ENCODE measurements at places on chromosomes 5 and 9.
A peak's percentile ranks its signal among the peaks of the same experiment; 100 is the strongest.

- DNase-seq, result no peak
Observed at GRCh38 chr9:36110434-36110833, 26.1 kb upstream of the GLIPR2 start.

DNA sequence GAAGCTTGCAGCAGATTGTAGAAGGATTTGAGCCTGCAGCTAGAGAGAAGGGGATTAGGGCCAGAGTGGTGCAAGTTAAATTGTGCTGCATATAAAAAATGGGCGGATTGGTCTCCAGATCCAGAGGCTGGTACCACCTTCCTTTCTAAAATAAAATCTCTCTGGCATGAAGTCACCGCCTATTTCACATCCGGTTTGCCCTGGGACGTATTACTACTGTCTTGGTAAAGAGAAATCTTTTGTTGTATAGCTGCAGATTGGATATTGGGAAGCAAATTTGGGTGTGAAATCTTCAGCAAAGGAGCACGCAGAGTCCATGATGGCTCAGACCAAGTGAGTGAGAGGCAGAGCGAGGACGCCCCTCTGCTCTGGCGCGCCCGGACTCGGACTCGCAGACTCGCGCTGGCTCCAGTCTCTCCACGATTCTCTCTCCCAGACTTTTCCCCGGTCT lies at the start of gene GABRA1:
GABRA1 (plus strand) TSS at position 180 of the 451 bp plus-strand sequence. CDS start 2,691 bp downstream, outside the sequence.
- DNase-seq, result no peak

- no peak for DNase-seq
Observed at GRCh38 chr5:3980156-3980555, 384.5 kb downstream of the IRX1 start.

- no peak for DNase-seq
Observed at GRCh38 chr5:45225571-45226031, 416.9 kb downstream of the MRPS30 start.

GRCh38 chr9:130213911-130214761 lies 41.9 kb downstream of the NCS1 start:
- peak; percentile 60 for DNase-seq

DNA sequence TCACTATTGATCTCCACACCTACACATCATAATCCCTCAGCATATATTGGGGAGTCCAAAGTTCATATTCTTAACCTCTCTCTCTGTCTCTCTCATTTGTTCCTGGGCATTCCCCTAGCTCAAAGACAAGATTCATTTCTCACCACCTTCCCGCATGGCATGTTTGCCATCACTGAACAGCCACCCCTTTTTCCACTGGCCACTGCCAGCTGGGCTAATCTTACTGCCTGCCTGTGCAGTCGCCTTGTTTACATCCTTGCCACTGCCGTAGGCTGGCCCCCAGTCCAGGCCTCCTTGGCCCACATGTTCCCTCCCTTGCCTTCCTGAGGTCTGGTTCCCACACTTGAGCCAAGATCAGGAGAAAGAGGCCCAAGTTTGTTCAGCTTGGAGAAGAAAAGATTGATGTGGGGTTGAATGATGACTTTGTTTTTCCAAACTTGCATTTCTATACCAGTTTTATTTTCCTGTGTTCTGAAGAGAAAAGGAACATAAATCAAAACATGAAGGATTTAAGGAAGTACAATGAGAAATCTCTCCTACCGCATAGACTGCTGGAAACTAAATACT lies 80.2 kb downstream of the PLAC8L1 start:
- no peak for DNase-seq

DNA sequence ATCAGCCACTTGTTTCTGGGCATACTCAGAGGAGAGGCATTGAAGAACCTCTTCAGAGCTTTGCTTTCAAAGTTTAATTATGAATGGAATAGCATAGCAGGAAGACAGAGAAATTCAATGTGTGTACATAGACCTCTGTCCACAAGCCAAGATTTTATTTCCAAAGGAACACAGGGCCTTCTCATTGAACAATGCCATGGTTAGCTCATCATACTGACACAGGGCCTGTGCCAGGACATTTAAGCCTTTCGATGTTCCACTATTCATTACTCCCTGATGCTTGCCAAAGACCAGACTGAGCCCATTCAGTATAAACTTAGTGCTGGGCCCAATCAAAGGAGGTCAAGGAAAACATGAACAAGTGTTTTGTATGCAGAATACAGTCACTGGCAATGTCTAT lies 280.8 kb downstream of the FBXL17 start:
- no peak for DNase-seq

DNA sequence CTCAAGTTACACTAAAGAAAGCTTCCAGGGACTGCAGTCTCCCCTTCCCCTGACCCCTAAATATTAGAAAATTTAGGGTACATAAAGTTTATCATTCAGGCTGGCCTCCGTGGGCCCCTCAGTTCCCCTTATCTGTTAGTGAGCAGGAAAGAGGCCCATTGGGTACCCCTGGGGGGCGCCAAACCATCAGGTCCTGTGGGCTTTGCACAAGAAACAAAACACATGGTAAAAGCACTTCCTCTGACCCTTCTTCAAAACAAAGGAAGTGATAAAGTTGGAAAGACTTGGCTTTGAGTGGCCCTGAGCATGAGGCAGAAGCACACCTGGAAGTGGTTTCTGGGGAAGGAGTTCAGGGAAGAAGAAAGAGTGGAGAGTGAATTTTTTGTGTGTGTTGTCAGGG lies 213.0 kb downstream of the SMARCA2 start:
- peak; percentile 28 for DNase-seq
